Stomach (tissue), 19 donors: ENCODE measurements at places on chromosomes 6 and 20. TPM values are rescaled to one million over a fixed set of nuclear protein-coding genes. Genes with fewer than 3 reads are reported as not detected.
A peak's percentile ranks its signal among the peaks of the same experiment; 100 is the strongest.

DNA sequence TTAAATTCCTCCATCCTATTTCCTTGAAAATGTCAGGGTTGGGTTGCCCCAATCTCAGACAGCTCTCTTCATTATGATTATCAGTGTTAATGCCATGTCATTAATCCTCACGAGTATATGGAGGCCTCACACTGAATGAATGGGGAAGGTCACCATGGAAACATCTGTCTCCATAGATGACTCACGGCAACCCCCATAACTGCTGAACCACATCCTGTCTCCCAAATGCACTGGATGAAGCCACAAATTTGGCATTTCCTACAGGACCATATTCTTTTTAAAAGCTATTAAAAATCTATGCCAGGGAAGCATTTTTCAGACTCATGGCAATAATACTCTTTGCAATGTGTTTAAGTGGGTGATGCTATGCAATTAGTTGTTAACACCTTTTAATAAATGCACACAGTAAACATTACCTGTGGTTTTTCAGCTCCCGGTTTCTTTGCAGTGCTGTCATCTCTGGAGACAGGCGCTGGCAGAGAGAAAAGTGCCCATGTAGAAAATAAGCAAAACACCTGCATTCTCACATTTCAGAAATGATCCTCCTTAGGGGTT is 80.1 kb upstream of the PTPRK start:
- peak; percentile 56 for DNase-seq
- no peaks in the 10 kb centered on the region for H3K4me1 ChIP-seq
- H3K27me3 ChIP-seq, result no peaks in the 10 kb centered on the region
- H3K27ac ChIP-seq, result no peak overlapping the region
- H3K4me3 ChIP-seq, result no peak overlapping the region
- no peaks in the 10 kb centered on the region for H3K36me3 ChIP-seq

- DNase-seq, result no peak
- peaks cover 62% of the 10 kb centered on the region for H3K4me1 ChIP-seq
- peak overlapping the region; percentile 64 for H3K27ac ChIP-seq
- H3K36me3 ChIP-seq, result no peaks in the 10 kb centered on the region
Measured at GRCh38 chr6:34664256-34664971, 32.2 kb downstream of the ILRUN start.

GRCh38 chr20:47687095-47687987 is 97.9 kb downstream of the SULF2 start:
- H3K27ac ChIP-seq, result no peak overlapping the region
- peaks cover 5% of the 10 kb centered on the region for H3K4me1 ChIP-seq
- H3K4me3 ChIP-seq, result no peak overlapping the region
- H3K27me3 ChIP-seq, result no peaks in the 10 kb centered on the region

Gene EPHA7
- 70.1 TPM for total RNA-seq
